ENCODE measurements at places on chromosomes 2 and 18.

- no peak for DNase-seq
Observed at GRCh38 chr2:106106622-106107508, 87.2 kb downstream of the UXS1 start.

- DNase-seq, result no peak
Observed at GRCh38 chr18:305003-305501, 37.2 kb upstream of the THOC1 start.

- DNase-seq, result no peak
Observed at GRCh38 chr2:1634681-1635341, 109.5 kb downstream of the PXDN start.

DNA sequence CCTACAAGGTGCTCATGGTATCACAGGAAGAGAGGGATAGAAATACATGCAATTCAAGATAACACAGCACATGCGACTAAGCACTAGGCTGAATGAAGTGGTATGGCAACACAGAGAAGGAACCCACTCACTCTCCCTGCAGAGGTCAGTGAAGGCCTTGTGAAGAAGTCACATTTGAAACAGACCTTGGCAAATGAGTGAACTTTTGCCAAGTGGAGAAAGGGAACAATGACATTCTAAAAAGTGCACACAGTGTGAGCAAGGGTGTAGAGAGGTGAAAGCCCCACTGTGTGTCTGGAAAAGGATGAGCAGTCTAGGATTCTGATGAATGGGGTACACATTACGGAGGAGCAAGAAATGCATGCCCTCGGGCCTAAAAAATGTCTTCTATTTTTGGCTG, 23.3 kb downstream of the KLF7 start:
- no peak for DNase-seq

DNA sequence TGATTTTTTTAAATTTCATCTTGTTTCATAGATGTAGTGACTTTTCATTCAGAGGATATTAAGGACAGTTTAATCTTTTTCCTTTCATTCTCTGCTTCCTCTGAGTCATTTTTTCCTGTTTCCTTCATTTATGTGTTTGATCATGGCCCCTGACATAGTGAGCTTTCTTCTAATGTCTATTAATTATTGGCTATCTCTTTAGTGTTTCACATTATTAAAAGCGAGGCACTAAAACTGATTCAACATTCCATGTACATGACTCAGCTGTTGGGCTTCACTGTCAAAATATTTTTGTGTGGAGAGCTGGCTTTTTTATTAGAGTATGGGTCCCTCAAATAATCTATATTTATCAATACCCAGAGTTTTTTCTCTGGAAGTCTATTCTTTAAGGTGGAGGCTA, 125.8 kb downstream of the THSD7B start:
- no peak for DNase-seq

DNA sequence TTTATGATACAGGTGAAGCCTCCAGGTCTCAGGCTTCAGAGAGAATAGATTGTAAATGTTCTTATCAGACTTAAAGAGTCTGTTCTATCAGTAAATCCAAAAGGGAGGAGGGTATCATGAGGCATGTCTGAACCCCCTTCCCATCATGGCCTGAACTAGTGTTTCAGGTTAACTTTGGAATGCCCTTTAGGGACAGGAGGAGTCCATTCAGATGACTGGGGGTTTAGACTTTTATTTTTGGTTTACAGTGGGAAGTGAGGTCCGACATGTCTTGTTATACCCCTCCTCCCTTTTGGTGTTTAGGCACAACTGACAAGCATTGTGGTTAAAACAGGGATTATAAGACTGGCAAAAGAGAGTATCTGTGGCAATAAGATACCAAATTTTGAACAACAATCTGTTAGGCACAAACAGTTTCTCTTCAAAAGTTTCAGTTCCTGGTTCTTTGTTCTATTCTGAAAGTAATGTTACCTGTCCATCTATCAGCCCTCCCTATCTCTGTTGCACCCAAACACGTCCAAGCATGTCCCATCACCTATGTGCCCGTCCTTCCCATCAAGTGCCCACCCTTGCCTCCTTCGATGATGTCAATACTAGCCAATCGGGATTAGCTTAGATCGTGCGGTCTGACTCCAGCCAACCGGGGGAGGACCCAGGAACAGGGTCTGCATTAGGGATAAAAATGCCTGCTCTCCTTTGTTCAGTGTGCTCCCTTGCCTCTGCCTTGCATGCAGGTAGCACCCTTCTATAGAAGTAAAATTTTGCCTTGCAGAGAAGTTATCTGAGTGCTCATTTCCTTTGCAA, 16.4 kb downstream of the TCF23 start:
- DNase-seq, result no peak

Measured in stimulated activated CD8-positive, alpha-beta memory T cell treated with anti-CD3 and anti-CD28 coated beads, Interleukin-4, amount 100 ng/mL, for 24 hours (primary cell).